ENCODE measurements at places on chromosomes 2 and 18.

DNA sequence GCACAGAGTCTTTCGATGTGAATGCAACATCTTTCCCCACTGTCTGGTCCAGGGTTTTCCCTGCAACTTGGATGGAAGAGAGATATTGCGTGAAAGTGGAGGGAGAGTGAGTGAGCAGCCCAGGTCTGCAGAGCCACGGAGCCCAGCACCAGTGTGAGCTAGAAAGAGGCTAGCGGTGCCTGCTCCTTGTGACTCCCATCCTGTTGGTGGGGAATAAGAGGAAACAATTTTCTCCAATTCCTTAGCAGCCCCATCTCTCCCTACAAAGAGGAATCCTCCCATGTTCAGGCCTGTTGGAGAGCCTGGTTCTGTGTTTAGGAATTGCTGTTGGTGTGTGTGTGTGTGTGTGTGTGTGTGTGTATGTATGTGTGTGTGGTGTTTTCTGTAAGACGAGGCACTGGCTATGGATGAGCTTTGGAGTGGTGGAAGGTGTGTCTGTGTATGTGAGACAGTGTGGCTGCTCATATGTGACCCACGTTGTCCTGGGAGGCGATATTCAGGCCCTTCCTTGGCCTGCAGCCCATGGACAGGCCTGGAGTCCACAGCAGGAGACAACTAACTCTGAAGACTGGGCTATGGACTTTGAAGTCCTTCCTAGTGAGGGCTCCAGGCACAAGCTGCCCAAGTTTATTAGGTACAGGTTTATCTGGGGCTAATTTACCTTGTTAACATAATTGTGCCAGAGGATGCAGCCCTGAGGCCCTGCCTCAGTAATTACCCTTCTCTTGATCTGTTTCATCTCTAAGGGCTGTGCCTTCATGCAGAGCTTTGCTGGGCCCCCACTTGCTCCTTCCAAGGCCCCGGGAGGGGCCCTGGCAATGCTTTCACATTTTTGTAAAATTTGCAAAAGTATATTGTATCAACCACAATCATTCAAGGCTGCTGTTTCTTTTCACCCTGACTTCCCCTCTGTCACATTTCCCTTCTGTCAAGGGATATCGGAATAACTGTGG, 88.6 kb upstream of the HAAO start:
- DNase-seq = no peak

DNA sequence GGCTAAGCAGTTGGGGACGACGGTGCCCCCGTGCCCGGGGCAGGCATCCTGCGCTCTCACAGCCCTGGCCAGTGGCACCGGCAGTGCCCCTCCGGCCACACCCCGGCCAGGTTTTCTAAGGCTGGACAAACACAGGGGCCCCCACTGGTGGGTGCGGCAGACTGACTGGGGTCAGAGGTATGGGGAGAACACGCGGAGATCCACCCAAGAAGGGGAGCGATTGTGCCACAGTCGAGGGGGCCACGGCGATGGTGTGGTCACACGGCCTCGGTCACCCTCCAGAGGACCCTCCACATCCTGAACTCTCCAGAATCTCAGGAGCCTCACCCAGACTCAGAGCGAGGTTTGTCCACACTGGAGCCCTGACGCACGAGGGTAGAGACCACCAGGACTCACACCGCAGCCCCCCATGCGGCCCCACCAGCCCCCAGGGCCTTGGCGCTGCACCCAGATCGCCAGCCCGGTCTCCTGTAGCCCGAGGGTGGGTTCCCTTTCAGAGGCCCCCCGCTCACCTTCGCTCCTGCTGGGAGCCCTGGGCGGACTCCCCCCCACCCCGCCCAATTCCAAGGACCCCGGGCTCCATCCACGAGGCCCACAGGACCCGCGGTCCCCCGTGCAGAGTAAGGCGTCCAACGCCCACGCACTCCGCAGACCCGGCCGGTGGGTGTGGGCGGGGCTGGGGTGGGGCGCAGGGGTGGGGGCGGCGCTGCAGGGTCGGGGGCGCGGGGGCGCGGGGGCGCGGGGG, 15.2 kb downstream of the PDCD1 start:
- DNase-seq = no peak

DNA sequence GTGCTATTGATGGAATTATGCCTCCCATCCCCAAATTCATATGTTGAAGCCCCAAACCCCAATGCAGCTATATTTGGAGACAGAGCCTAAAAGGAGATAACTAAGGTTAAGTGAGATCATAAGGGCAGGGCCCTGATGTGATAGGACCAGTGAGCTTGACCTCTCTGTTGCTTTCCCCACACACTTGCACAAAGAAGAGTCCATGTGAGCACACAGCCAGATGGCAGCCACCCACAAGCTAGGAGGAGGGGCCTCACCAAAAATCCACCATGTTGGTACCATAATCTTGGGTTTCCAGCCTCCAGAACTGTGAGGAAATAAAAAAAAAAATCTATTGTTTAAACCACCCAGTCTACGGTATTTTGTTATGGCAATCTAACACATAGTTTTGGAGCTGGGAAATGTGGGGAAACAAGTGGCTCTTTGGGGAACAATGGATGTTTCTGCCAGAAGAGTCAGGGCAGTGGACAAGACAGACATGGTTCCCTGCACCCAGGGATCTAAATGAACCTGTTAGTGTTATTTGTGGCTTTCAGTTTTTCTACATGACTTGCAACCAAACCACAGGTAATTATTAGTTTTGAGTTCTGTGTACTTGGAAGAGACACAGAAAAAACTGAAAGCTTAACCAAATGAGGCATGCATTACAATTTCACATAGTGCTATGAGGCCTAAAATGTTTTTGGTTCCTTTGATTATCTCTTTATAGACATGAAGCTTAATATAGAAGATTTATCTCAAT, 259.1 kb downstream of the LTBP1 start:
- no peak for DNase-seq

GRCh38 chr18:7579176-7579917, 12.2 kb downstream of the PTPRM start:
- no peak for DNase-seq

DNA sequence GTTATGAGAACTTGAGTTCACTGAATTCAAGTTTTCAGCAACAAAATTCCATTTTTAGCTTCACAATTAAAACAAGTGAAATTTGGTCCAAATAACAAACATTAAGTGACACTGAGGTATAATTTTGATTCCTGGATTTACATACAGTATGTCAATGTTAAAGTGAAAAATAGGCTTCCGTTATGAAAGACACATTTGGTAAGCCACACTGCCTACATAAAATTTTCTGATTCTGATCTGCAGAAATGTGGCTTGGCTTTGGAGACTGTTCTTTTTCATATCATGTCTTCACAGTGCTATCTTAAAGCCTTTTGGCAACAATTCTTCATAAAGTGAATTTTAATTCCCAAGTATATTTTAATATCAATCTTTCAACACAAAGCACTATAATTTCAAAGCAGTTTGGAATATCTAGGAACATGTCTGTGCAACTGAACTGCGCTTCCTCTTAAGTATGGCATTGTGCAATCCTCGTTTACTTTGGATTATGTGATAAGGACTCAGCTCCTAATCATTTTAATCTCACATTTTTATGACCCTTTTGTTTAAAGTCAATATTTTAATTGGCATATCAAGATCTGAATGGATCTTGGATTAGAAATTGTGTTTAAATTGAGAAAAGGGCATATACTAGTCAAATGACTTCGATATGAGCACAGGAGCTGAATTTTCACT, 60.0 kb downstream of the RBMS1 start:
- no peak for DNase-seq

- no peak for DNase-seq
These were observed 57.7 kb downstream of the SLC25A12 start for GRCh38 chr2:171836146-171836910.

- DNase-seq = no peak
These were observed 45.3 kb downstream of the CD28 start for GRCh38 chr2:203751685-203752271.

DNA sequence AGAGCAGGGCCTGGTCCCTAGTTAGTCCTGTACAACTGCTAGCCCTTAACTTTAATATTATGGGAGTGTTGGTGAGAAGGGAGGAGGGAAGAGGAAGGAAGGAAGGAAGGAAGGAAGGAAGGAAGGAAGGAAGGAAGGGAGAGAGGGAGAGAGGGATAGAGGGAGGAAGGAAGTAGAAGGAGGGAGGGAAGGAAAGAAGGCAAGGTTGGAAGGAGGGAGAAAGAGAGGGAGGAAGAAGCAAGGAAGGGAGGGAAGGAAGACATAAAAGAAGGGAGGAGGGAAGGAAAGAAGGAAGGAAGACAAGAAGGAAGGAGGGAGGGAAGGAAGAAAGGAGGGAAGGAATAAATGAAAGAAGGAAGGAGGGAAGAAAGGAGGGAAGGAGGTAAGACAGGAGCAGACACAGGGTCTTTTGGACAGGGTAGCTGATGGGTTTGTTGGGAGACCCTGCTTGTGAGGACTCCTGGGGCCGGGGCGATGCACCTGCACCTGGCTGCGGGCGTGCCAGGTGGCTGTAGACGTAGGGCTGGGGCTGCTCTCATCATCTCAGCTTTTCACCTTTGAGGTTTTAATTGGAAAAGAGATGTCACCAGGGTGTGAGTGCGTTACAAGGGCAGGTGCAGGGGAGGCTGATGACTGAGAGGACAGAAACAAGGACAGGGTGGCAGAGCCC, 5.9 kb upstream of the POMC start:
- DNase-seq = no peak

GRCh38 chr2:151891566-151892194, 63.5 kb upstream of the ARL5A start:
- DNase-seq = no peak

DNA sequence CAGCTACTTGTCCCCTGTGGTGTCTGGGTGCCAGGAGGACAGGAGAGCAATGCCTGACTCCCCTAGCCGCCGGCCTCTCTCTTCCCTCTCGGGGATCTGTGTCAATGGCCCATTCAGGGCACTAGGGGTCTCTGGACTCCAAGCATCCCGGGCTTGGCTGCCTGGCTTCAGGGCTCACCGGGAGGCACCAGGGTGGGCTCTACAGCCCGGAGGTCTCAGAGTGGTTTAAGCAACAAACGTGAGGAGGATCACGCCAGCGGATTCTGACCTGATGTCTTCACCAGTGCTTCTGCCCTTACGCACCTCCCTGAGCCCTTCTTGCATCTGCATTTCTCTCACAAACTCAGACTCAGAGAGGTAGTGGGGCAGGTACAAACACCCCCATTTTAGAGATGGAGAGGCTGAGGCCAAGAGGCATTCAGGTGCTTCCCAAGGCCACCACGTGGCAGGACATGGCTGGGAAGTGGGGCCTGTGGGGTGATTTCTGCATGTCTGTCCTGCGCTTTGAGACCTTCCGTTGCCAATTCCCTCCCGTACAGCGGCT, 243.0 kb downstream of the CELF4 start:
- no peak for DNase-seq

DNA sequence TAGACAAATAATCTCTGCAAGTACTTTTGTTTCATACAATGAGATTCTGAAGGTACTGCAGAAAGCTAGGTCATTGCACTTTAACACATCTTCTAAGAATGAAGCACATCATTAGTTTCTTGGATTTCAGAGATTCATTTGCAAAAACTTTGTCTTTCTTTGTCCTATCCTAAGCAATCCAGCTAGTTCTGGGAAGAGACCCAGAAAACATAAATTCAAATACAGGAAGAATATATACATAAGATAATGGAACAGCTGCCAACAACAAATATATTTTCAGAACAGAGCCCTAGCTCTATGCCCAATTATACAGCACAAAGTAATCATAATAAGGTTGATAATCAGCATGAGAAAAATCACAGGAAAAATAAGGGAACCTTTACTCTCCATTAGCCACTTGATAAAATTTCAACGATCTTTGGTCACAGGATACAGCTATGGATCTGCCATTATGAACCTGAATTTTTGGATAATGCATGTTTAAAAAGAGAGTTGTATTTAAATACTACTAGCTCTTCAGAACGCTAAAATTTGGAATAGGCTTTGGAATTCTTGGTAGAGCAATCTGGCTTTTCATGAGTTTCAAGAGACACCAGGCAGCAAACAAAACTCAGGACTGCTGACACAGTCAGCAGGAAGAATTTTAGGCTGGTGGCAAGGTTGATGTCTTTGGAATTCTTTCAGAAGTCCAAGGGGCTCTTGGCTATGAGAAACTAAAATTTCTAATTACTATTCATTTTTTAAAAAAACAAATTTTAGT, 250.4 kb upstream of the SMIM21 start:
- DNase-seq = no peak

DNA sequence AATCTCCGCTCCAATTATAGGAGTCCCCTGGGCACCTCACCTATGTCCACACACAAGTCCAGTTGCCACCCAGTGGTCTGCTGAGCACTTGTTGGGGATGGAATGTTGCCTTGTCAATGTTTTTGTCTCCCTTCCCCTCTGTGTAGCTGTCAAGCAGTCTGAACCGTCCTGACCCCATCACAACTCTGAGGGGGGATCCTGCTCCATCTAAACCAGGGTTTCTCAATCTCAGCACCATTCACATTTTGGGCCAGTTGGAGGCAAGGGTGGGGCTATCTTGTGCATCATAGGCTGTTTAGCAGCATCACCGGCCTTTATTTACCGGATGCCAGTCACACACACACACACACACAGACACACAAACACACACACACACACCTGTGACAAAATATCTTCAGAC, 53.0 kb downstream of the CYP26B1 start:
- no peak for DNase-seq

GRCh38 chr2:104734937-104735586, 118.9 kb upstream of the POU3F3 start:
- no peak for DNase-seq

- DNase-seq = no peak
These were observed 428.7 kb upstream of the ID2 start for GRCh38 chr2:8252997-8253694.

Data from left hindlimb (tissue), 1 donor.